Fibroblast of lung (primary cell): ENCODE measurements at places on chromosomes 11 and 22. TPM values are rescaled to one million over a fixed set of nuclear protein-coding genes. Genes with fewer than 3 reads are reported as not detected.

HBD gene
- total RNA-seq: 5.9 TPM in 1 of 2 replicates, not detected in the other

SHISA8 gene
- not detected in 2 replicates for total RNA-seq

STK33 gene
- 1.7 and 2.8 TPM in 2 replicates for total RNA-seq

CEP164 gene
- 29.0 and 33.5 TPM in 2 replicates for total RNA-seq

RPS19BP1 gene
- 42.9 and 44.3 TPM in 2 replicates for total RNA-seq

FANCF gene
- total RNA-seq: 11.8 and 15.9 TPM in 2 replicates

ELF5 gene
- total RNA-seq: not detected in 2 replicates

RIMBP3B gene
- under 0.01 TPM in 2 replicates for total RNA-seq

ARHGAP8 gene
- under 0.01 and 0.17 TPM in 2 replicates for total RNA-seq

BIRC2 gene
- 59.6 and 69.3 TPM in 2 replicates for total RNA-seq

P2RX6 gene
- 4.6 and 17.8 TPM in 2 replicates for total RNA-seq

CCDC88B gene
- 2.1 and 3.1 TPM in 2 replicates for total RNA-seq

PHLDB1 gene
- total RNA-seq: 45.5 and 51.4 TPM in 2 replicates

UBQLNL gene
- total RNA-seq: under 0.01 and 0.17 TPM in 2 replicates

DBX1 gene
- total RNA-seq: not detected in 2 replicates

CACNA1I gene
- total RNA-seq: under 0.01 TPM in 1 of 2 replicates, not detected in the other

CHADL gene
- total RNA-seq: 2.1 and 3.1 TPM in 2 replicates

SLC22A9 gene
- total RNA-seq: not detected in 2 replicates

GVQW3 gene
- 1.3 and 1.8 TPM in 2 replicates for total RNA-seq

OLFML1 gene
- 20.0 and 22.8 TPM in 2 replicates for total RNA-seq

TYMP gene
- 40.1 and 40.8 TPM in 2 replicates for total RNA-seq

SLC22A25 gene
- not detected in 2 replicates for total RNA-seq

WNT7B gene
- total RNA-seq: under 0.01 and 0.17 TPM in 2 replicates

GLB1L2 gene
- under 0.01 TPM in 2 replicates for total RNA-seq

JAML gene
- total RNA-seq: not detected in 2 replicates

OR5P2 gene
- total RNA-seq: 0.17 TPM in 1 of 2 replicates, not detected in the other

CATSPER1 gene
- not detected in 2 replicates for total RNA-seq

MYH9 gene
- total RNA-seq: 562 and 796 TPM in 2 replicates

CHCHD10 gene
- 3.6 and 5.4 TPM in 2 replicates for total RNA-seq

BRD1 gene
- 23.9 and 26.6 TPM in 2 replicates for total RNA-seq

OR5A1 gene
- total RNA-seq: not detected in 2 replicates

POLD4 gene
- 28.5 and 32.4 TPM in 2 replicates for total RNA-seq

CTTN gene
- total RNA-seq: 378 and 428 TPM in 2 replicates

GPR83 gene
- not detected in 2 replicates for total RNA-seq

SHANK2 gene
- total RNA-seq: 1.3 and 11.6 TPM in 2 replicates

APOA1 gene
- total RNA-seq: 0.26 TPM in 1 of 2 replicates, not detected in the other

OR4A16 gene
- total RNA-seq: not detected in 2 replicates

SHANK3 gene
- total RNA-seq: 0.26 and 0.33 TPM in 2 replicates

KRTAP5-11 gene
- total RNA-seq: not detected in 2 replicates

ENTHD1 gene
- not detected in 2 replicates for total RNA-seq

BIK gene
- total RNA-seq: not detected in 2 replicates

KRTAP5-7 gene
- under 0.01 and 0.17 TPM in 2 replicates for total RNA-seq

TMEM191B gene
- total RNA-seq: under 0.01 and 4.1 TPM in 2 replicates

MYBPC3 gene
- not detected in 2 replicates for total RNA-seq

AIFM3 gene
- 1.3 and 2.0 TPM in 2 replicates for total RNA-seq

SLC22A8 gene
- total RNA-seq: not detected in 2 replicates

PTPRCAP gene
- under 0.01 and 0.17 TPM in 2 replicates for total RNA-seq

ESAM gene
- total RNA-seq: under 0.01 and 0.26 TPM in 2 replicates
